ENCODE measurements at places on chromosomes 7 and 10. TPM values are rescaled to one million over a fixed set of nuclear protein-coding genes. Genes with fewer than 3 reads are reported as not detected.

Gene PAPSS2
- total RNA-seq: 107 TPM

DNA sequence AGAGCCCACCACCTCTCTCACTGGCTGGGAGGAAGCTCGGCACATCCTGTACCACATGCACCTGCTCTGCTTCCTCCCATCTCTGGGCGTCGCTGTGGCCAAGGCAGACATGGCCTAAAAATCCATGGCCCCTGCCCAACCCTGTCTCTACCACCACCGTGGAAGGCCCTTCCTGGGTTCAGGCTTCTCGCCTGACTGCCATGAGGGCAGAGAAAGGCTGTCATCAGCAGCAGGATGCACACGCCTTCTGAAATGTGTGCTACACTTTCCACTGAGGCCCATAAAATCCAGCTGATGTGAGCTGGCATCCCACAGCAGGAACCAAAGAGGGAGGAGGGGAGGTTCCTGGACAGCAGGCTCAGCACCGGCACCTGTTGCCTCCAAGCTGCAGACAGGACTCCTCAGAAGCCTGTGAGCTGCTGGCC is 93.4 kb downstream of the PTPRN2 start:
- DNase-seq: no peak

DNA sequence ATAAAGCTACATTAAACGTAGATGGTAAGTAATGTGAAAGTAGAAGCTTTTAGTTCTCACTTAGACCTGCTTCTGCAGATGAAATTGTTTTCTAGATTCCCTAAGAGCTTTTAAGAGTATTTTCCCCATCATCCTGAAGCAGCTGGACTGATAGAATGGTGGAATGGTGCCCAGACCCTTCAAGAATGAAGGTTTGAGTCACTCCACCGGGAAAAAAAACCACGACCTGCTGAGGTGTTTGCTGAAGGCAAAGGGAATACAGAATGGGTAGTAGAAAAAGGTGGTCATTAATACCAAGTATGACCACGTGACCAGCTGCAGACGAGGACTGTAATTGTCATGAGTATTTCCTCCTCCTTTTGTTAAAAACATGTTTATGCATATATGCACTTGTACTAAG is 79.2 kb upstream of the PTPRZ1 start:
- DNase-seq: no peak

DNA sequence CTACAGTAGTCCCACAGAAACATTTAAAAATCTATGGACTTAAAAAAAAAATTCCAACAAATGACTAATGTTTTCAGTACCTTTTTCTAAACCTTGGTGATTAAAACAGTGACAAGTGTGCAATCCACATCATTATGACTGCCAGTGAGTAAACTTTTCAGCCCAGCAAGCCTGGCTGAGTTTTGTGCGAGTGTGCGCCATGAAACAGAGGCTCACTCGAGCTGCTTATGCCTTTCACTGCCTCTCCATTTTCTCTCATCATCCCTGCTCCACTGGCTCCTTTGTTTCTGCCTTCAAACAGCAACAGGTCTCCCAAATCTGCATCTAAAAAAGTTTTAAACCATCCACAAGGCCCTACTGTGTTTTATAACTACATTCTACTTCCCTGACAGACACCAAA is 105.8 kb downstream of the USP6NL start:
- no peak for DNase-seq

DNA sequence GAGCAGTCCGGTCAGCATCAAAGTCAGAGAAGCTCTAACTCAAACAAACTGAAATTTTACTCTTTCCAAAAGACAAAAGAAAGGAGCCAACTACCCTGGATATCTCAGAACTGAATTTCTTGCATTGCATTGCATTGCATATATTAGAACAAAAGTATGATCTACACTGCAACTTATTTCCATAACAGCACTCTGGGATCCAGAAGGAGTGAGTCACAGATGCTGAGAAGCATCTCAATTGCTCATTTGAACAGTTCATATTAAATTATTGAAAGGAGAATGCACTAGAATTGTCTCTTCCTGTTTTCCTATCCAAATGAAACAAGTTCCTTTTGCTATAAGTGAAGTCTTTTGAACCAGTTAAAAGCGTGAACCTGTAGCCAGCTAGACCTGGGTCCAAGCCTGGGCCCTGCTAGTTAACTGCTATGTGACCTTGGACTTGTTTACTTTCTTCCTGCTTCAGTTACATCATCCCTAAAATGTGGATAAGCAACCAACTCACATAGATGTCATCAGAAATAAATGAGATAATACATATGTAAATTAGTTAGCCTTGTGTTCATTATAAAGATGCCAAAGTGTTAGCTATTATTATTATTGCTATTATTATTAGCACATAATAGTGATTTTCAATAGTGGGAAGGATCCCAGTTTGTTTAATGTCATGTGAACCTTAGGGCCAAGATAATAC is 184.1 kb downstream of the CREB5 start:
- no peak for DNase-seq

All from lung (tissue), 17 donors.